ENCODE measurements at places on chromosomes 1 and 21.

GRCh38 chr21:42862774-42863503 is 16.4 kb downstream of the WDR4 start:
- no peak for DNase-seq

- no peak for DNase-seq
Measured at GRCh38 chr1:3011127-3011526, 10.1 kb upstream of the ACTRT2 start.

GRCh38 chr1:43802356-43802980 is 95.1 kb downstream of the ST3GAL3 start:
- no peak for DNase-seq

DNA sequence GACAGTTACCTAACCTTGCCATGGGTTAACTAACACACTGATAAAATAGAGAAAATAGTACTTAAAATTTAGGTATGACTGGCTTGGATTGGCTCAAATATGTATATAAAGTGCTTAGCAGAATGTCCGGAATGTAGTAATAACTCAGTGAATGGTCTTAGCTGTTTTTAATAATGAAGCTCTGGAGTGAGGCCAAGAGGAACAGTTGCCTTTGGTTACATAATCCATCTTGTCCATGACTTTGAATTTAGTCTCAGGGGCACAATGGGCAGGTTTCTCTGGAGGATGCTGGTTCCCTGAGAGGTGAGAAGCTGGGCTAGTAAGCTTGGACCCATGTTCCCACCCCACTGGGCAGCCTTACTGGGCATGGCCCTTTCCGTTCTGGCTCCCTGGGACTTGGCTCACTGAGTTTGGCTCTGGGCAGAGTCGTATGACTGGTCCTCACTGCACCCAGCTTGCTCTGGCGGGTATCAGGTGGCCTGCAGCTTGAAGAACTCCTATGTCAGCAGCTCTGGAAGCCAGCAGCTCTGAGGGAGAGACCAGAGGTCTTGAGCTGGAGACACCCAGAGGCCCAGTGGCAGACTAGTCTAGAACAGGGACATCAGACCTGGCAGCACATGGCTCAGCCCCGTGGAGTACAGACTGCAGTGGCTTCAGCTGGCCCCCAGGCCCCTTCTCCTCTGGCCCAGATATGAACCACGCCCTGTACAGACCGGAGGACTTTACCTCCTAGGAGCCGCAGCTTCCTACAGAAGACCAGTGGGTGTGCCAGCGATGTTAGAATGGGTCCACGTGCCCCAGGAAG is 40.4 kb downstream of the TENT5C start:
- no peak for DNase-seq

GRCh38 chr1:115476616-115477015 is 138.6 kb upstream of the NGF start:
- no peak for DNase-seq

GRCh38 chr1:38561725-38562124 is 297.8 kb downstream of the RRAGC start:
- DNase-seq, result no peak

DNA sequence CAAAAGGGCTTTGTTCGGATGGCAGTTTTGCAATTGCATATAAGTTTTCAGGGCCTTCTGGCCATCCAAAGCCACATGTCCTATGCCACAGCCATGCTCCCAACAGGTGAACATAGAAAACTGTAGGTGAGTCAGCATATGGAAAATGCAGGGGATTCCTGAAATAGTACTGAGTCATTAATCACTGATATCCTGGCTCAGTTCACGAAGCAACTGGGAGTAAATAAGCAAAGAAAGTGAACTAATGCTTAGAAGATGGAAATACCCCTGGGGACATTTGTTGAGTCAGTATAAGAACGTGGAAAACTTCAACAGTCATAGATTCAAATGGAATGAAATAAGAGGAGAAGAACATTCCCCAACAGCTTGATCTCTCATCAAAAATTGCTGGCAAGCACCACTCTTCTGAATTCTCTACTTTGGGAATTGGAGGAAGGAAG is 148.9 kb upstream of the RUNX1 start:
- DNase-seq, result no peak

DNA sequence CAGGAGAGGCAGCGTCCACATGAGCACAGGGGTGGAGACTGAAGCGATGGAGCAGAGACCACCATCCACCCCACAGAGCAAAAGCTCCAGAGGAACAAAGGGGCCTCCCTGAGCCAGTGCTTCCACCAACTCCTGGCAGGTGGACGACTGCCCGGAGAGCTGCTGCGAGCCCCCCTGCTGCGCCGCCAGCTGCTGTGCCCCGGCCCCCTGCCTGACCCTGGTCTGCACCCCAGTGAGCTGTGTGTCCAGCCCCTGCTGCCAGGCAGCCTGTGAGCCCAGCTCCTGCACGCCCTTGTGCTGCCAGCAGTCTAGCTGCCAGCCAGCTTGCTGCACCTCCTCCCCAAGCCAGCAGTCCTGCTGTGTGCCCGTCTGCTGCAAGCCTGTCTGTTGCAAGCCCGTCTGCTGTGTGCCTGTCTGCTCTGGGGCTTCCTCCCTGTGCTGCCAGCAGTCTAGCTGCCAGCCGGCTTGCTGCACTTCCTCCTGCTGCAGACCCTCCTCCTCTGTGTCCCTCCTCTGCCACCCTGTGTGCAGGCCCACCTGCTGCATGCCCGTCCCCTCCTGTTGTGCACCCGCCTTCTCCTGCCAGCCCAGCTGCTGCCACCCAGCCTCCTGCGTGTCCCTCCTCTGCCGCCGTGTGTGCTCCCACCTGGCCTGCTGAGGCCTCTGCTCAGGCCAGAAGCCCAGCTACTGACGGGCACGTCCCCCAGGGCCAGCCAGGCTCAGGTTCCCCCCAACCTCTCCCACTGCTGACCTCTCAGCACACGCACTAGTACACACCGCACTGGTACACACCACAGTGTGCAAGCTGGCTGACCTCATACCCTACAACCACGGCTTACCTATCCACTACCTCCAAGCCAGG is 5.4 kb downstream of the KRTAP10-12 start:
- DNase-seq, result no peak

GRCh38 chr1:173445164-173445563 is 32.0 kb upstream of the PRDX6 start:
- DNase-seq, result no peak

- DNase-seq, result no peak
Measured at GRCh38 chr1:101207891-101208290, 28.9 kb upstream of the S1PR1 start.

GRCh38 chr1:154810571-154810970 is 59.5 kb downstream of the KCNN3 start:
- DNase-seq, result no peak

DNA sequence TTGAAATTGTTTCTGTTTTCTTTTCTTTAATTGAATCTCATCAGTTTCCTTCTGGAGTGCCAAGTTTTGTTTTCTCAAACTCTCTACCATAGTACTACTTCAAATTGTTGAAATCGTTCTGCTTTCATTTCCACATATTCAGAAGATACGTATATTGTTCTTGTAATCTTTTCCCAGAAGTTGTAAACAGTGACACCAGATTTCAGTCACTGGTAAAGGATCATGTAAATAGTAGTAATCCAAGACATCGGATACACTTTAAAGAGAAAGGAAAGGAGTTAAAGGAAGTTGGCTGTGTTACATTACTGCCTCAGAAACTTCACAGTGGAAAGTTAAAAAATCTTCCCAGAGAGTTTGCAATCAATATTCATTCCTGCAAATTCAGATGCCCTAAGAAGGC is 67.5 kb downstream of the RGL1 start:
- DNase-seq, result no peak

GRCh38 chr1:111131693-111132092 is 8.2 kb downstream of the DRAM2 start:
- DNase-seq, result no peak

DNA sequence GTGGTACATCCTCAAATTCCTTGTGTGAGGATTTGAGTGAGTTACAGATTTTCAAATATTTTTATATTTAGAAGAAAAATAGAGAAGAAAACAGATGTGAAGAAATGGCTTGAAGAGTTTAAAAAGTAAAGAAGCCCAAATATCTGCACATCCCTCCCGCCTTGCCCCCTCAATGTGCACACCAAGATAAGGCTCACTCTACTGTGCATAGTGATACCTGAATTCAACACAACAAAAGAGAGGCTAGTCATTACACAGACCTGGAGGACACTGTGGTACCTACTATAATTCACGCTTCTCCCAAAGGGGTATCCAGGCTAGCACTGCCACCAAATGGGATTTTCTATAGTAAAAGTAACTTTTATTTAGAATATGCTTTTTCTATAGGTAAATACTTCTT is 44.0 kb upstream of the SYT2 start:
- DNase-seq, result no peak

DNA sequence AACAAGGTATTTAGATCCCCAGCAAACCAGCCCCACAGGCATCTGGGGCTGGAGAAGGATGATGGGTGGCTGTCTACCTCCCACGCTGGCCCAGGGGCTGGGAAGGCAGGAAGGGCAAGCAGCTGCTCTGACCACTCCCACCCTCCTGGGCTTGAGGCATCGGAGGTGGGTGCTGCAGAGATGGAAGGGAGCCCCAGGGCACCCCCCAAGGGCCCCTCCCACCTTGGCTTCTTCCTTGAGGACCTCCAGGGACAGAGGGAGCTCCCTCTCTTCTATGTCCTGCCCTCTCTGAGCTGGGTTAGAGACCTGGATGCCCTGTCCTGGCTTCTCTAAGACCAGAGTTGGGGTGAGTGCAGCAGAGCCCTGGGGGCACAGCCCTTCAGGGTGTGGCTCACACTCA is 3.1 kb downstream of the CD52 start:
- DNase-seq, result no peak

GRCh38 chr1:92409946-92410549 is 76.7 kb downstream of the GFI1 start:
- no peak for DNase-seq

GRCh38 chr1:81391125-81391828 is 409.5 kb upstream of the ADGRL2 start:
- DNase-seq, result no peak

GRCh38 chr21:41183575-41183974 is 15.6 kb downstream of the BACE2 start:
- no peak for DNase-seq

DNA sequence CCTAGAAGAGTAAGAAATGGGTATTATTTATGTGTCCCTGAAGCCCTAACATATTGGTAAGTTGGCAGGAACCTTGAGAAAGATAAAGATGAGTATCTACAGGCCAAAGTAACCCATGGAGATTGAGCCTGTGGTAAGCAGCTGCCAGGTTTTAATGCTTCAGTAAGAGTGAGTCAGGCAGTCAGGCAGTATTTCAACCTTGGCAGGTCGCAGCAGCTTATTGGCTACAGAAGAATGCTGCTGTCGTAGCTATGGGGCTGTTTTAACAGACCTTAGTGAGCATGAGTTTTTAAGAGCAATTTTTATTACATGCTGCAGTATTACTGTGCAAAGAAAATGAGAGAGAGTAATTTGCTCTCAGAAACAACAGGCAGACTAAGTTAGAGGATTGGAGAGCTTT is 10.3 kb upstream of the SLC30A10 start:
- DNase-seq, result no peak

DNA sequence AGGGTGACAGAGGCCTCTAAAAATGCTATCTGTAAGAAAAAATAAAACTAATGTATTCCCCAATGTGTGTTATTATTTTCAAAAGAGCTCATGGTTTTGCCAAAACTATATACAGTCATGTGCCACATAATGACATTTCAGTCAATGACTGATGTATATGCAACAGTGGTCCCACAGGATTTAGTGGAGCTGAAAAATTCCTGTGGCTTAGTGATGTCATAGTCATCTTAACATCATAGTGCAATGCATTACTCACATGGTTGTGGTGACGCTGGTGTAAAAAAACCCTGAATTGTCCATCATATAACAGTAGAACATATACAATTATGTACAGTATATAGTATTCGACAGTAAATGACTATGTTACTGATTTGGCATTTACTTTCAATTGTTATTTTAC is 172.4 kb downstream of the CACNA1E start:
- no peak for DNase-seq

- DNase-seq, result no peak
Measured at GRCh38 chr1:20291645-20292084, 990 bp downstream of the VWA5B1 start.

DNA sequence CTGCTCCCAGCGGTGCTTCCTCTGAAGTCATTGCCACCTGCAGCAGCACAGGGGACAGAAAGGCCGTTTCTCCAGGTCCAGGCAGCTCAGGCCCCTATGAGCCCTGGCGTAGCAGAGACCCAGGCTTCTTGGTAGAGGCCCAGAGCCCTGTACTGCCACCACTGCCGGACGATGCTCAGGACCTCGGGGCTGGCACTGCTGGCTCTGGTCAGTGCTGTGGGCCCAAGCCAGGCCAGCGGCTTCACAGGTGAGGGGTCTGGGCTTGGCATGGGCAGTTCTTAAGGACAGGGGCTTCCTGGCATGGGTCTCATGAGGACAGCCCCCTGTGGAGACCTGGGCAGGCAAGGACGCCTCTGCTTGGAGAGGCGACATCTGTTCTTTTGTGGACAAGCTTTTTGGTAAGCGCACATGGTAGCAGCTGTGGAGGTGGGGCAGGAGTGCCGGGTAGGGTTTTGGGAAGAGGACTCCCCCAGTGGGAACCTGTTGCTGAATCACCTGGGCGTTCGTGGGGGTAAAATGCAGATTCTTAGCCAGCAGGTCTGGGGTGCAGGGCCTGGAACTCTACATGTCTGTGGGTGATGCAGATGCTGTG is at the start of gene UMODL1:
TSS of gene UMODL1 (plus strand) at position 172 of the 592 bp plus-strand sequence. CDS start at position 172, 0 bp downstream.
- DNase-seq, result no peak

DNA sequence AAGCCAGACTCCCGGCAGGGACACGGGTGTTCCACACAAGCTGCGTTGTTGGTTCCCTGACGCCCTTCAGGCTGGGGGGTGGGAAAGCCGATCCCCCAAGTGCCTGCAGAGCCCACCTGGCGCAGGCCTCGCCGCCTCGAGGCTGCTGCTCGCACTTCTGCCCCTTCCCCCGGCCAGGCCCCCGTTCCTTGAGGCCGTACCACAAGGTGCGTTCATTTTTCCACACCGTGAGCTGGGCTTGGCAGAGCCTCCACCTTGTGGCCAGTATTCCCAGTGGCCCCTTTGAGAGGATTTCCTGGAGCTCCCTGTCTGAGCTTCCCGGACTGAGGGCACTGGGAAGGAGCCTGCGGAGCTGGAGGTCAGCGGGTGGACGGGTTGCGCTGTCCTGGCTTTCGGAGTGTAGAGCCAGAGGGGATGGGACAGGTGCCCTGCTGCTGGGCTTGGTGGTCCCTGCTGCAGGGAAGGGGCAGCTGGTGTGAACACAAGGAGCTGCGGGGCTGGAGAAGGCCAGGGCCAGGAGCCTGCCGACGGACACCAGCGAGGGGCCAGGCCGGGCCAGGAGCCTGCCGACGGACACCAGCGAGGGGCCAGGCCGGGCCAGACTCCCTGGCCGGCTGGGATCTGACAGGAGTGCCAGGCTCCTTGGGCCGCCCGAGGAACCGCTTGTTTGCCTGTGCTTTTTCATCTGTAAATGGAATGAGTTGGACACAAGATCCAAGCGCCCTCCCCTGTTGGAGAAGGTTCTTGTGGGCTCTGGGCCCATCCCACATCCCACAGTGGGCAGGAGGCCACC is 18.4 kb downstream of the PDXK start:
- DNase-seq, result no peak

Measured in omental fat pad (tissue), 4 donors.